ENCODE measurements at places on chromosomes 13 and 19. TPM values are rescaled to one million over a fixed set of nuclear protein-coding genes. Genes with fewer than 3 reads are reported as not detected.

Gene ANKLE1
- total RNA-seq, result 1.00 TPM

Gene SYNGR4
- not detected for total RNA-seq

Gene KLK15
- not detected for total RNA-seq

Gene RYR1
- total RNA-seq, result 0.11 TPM

Gene FCGBP
- 2.1 TPM for total RNA-seq

Gene ZNF554
- total RNA-seq, result 3.6 TPM

Gene ZNF486
- 8.7 TPM for total RNA-seq

Gene LIG1
- 19.1 TPM for total RNA-seq
